Stimulated activated naive B cell treated with anti-CD40 and anti-IgM and Interleukin-4, amounts not matched to agents 10 μg/mL and 1 μg/mL and 100 μg/mL, for 72 hours (primary cell): ENCODE measurements at places on chromosomes 12 and 14.

GRCh38 chr14:60331201-60332045, 82.4 kb downstream of the PPM1A start:
- DNase-seq, result peak; percentile 70

- DNase-seq, result peak; percentile 35
These were observed 109.6 kb downstream of the DYRK2 start for GRCh38 chr12:67758119-67758518.

- no peak for DNase-seq
These were observed 24.3 kb downstream of the C12orf76 start for GRCh38 chr12:110024051-110024450.

DNA sequence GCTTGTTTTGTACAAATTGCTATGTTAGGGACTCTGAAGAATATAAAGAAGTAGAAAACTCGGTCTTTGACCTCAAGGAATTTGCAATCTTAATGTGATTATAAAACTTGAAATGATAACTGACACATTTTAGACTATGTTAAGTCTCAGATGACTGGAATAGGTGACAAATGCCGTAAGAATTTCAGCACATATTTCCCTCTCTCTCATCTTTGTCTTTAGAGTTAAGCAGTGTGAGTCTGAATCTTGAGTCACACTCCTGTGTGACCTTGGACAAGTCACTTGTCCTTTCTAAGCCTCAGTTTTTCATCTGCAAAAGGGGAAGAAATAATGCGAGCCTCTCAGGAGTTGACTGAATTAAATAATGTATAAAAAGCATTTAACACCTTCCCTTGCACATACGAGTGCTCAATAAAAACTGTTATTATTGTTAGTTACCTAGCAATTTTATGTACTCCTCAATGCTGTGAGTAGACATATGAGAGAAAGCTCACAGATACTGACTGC, 103.7 kb downstream of the DYRK2 start:
- no peak for DNase-seq

DNA sequence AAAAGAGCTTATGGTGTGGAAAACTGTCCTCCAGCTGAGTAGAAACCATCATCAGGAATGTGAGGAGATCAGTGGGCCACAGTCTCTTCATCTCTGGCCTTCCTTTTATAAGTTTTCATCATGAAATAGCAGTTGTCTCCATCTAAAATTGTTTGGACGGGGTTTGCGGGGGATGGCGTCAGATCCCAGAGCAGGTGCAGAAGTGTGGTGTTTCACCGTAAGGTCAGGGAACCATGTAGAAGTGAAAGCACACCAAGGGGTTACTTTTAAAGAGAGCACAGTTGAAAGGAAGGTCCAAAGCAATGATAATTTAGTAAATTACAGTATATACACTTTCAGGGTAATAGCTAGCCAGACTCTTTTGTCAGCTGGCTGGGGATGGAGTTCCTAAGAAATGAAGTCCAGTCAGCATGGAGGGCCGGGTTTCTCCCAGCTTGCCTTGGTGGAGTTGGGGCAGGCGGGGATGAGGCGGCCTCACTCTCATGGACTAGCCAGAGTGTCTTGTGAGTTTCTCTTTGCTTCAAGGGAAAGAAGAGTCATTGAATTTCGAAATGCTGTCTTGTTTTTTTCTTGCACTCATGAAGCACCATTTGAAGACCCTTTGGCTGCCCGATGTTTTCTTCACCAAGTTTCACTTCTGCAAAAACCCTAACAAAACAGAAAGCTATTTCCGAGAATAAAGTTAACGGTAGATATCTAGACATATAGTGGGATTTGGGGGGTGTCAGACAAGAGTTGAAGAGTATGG, 100.6 kb downstream of the ETV6 start:
- peak; percentile 60 for DNase-seq

- no peak for DNase-seq
These were observed 53.6 kb upstream of the ZFP36L1 start for GRCh38 chr14:68846466-68846865.

GRCh38 chr14:81855007-81855406, 321.4 kb upstream of the SEL1L start:
- DNase-seq, result no peak

- DNase-seq, result no peak
These were observed 45.1 kb downstream of the ARID2 start for GRCh38 chr12:45774508-45775162.

GRCh38 chr14:68399971-68400370, 392.9 kb downstream of the ZFP36L1 start:
- no peak for DNase-seq

DNA sequence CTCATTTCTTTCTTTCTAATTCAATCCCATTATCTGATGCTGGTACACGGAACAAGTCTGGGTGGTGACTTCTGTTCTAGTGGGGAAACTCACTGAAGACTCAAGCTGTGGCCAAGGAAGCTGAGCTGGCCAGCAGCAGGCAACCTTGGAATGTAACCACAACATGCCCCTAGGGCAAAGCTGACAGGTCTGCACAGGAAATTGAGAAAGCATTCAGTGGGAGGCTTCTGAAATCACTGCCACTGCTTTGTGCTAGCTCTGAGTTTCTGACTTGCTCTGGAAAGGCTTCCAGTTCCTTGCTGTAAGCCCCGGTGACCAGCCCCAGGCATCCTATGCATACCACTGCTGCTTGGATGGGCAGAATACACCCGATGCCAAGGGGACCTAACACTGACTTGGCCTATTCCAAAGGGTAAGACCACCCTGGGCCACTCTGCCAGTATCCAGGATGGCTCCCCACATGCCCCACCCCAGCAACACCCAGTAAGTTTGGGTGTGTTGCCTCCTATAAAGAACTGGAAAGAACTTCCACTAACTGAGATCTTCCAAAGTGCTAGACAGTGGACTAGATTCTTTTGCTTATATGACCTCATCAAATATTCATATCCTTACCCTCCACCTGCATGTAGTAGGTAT, 84.5 kb upstream of the CDKN3 start:
- DNase-seq, result no peak

GRCh38 chr12:12713932-12714275, 3.3 kb upstream of the CDKN1B start:
- no peak for DNase-seq
